ENCODE measurements at places on chromosomes 5 and 9.

DNA sequence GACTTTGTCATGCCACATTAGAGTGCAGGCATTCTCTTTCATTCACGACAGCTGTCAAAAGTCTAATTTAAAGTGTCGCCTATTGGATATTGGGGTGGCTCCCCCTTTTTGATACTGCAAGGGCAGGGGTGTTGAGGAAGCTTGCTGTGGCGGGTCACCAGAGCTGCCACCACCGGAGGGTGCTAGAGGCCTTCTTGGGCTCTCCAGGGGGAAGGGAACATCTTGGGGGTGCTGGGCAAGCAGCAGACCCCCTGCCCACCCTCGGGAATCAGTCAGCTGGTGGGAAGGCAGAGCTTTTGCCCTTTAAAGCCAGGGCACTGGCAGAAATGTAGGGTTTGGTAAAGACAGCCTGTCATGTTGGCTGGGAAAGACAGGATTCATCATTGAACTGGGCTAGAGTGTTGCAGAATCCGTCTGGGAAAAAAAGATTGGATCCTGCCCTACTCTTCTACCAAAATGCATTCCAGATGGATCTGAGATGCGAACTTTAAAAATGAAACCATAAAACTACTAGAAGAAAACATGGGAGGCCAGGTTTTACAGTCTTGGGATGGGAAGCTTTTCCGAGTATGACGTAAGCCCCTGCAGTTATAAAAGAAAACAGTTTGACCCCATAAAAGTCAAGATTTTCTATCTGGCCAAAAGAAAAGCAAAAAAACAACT lies 22.3 kb downstream of the COL5A1 start:
- no peak for DNase-seq

- no peak for DNase-seq
Observed at GRCh38 chr9:132242621-132243155, 80.8 kb downstream of the NTNG2 start.

DNA sequence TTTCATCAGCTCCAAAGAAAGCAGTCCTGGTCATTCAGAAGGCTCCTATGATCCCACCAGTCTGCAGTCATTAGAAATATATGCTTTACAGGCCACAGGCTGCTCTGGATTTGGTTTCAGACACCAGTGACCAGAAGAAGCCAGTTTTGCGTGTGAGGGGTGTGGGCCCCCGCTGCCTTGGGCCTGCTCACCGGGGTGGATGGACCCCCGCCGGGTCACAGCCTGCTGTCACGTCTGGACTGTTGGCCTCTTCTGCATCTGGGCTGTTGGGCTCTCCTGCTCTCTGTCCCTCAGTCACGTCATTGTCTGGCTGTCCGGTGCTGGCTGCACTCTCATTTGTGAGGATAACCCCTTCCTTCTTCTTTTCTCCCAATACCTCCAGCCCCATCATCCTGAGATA lies 33.1 kb downstream of the NSUN2 start:
- DNase-seq: no peak

DNA sequence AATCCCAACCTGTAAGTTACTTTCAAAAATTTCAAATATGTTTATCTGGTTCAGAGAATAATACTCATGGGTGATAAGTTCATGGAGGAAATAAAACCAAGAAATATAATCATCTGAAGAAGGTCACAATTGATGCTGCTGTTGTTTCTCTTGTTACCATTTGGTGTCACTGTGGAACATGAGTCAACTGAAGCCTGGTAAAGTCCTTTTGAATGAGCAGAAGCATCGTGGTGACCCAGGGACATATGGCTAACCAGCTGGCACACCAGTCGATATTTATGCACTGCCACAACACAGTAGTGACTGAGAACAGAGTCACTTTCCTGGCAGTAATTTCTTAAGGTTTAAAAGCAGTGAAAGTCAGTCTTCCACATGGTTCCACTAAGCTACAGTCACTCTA lies 612.9 kb upstream of the TLE4 start:
- DNase-seq: peak; percentile 37

DNA sequence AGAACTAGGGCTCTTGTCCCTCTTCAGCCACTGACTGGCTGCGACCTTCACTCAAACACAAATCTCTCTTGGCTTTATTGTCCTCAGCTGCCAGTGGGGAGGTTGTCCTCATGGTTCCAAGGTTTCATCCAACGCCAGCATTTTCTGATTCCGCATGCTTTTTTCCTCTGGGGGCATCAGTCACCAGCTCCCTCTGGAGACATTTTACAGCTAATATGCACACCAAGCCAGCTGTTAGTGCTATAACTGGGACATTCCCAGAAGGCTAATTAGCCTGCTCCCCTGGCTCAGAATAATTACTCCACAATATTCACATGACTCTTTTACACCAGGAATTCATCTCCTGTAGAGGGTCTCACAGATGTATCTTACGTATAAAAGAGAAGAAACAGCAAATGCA lies 193.6 kb upstream of the ANKRD55 start:
- DNase-seq: no peak

GRCh38 chr9:114336157-114336556 lies 6.5 kb downstream of the ORM2 start:
- DNase-seq: no peak

DNA sequence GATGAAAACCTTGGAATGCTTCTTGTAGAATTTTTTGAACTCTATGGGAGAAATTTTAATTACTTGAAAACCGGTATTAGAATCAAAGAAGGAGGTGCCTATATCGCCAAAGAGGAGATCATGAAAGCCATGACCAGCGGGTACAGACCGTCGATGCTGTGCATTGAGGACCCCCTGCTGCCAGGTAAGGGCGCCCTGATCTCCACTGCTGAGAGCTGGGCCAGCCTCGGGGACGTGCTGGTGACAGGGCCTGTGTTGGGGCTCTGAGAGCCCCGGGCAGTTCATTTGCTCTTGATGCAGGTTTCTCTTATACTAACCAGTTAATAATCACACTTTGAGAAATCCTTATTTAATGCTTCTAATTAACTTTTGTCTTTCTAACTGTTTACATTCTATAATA lies 33.0 kb downstream of the TENT4A start:
- DNase-seq: no peak

DNA sequence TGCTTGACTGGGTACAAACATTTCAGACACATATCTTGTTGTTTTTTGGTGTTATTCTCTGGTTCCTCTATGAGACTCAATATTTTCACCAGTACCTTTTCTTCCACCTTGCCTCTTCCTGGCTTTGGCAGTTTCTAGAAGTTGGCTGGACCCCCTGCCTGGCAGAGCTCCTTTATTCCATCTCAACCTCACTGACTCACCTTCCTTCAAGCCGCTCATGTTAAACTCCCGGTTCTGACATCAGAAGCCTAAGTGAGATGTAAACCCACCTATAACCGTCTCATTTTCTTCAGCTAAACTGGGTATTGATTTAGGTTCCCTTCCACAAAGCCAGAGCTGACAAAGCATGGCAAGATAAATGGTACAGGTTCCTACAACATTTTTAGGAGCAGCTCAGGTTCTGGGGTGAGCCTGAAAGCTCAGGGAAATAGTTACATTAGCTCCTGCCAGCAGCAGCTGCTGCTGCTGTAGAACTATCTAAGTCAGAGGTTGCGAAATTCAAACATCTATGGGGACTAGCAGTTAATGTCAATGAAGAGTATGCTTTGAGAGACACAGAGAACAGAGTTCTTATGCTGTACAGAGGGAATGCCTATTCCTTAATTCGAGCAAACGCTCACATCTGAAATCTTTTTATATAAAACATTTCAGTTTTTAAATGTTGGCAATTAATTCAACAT lies 197.1 kb upstream of the NR3C1 start:
- peak; percentile 66 for DNase-seq

- DNase-seq: no peak
Observed at GRCh38 chr5:174307656-174308271, 262.3 kb downstream of the NSG2 start.

- DNase-seq: no peak
Observed at GRCh38 chr5:10667431-10668057, 93.5 kb downstream of the DAP start.

GRCh38 chr5:52838326-52839015 lies 50.8 kb downstream of the ITGA1 start:
- peak; percentile 86 for DNase-seq

GRCh38 chr5:133398646-133399101 lies 213.7 kb downstream of the FSTL4 start:
- no peak for DNase-seq

DNA sequence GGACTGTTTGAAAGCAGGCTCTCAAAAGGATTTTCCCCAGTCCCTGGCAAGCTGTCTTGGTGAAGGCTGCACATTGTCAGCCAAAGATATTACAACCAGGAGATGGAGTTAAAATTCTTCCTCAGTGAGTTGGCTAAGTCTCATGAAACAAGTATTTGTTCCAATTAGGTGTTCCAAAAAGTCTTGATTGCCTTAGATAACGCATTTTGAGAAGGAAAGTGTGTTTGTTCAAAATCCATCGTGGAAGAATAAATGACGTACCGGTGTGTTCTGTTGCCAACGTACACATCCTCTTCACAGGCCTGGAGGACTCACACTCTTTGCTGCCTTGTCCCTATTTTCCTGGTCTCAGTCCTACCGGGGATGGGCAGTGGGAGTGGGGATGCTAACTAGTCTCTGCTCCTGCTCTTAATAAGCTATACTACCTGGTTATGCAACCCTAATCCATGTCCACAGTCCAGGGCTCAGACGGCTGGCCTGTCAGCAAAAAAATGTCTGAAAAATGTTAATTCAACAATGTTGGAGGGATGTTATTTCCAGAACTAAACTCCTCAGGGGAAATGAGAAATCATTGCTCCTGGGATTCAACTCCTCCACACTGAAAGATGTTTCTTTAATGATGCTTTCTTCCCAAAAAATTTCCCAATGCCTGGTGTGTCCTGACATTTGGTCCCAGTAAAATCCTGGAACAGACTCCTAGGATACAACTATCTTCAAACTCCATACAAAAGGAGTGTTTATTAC lies 175.3 kb upstream of the KLF9 start:
- peak; percentile 75 for DNase-seq

DNA sequence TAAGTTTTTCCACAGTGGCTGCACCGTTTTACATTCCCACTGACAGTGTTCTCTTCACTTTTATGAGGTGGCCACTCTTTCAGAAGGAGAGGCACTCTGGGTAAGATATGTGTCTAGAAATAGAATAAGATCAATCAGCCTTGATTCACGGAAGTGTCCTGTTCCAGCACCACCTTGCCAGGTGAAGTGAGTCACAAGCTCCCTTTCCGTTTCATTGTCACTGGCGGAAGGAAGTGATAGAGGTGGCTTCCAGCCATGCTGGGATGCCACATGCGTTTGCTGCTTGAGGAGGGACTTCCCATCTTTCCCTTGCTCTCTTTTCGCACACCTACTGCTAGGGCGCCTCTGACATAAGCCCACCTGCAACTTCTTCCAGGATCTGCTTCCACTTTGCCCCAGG lies 217.1 kb downstream of the PIK3R1 start:
- DNase-seq: no peak

DNA sequence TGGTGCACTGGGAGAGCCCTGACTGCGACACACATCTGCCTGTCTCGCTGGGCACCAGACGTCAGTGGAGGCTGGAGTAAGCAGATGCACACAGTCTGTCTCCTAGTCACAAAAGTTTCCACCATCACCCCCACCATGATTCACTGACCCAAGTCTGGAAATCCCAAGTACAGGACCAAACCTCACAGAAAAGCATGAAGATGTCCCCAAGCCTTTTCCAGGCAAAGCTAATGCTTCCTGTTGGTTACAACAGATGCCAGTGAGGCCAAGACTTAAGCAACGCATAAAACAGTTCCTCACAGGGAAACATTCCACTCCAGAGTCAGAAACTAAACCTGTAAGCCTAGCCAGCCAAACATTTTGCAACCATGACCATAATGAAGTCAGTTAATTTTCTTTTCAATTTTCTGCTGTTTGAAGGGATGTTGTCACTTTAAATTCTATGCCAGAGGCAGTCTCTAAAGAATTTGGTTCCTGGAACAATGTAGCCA lies 259.3 kb upstream of the SLC30A5 start:
- DNase-seq: peak; percentile 75

GRCh38 chr9:129619787-129620668 lies 873 bp downstream of the C9orf50 start:
- no peak for DNase-seq

- no peak for DNase-seq
Observed at GRCh38 chr5:148471379-148471778, 87.6 kb downstream of the FBXO38 start.

- peak; percentile 70 for DNase-seq
Observed at GRCh38 chr5:159392871-159393270, 62.6 kb upstream of the IL12B start.

DNA sequence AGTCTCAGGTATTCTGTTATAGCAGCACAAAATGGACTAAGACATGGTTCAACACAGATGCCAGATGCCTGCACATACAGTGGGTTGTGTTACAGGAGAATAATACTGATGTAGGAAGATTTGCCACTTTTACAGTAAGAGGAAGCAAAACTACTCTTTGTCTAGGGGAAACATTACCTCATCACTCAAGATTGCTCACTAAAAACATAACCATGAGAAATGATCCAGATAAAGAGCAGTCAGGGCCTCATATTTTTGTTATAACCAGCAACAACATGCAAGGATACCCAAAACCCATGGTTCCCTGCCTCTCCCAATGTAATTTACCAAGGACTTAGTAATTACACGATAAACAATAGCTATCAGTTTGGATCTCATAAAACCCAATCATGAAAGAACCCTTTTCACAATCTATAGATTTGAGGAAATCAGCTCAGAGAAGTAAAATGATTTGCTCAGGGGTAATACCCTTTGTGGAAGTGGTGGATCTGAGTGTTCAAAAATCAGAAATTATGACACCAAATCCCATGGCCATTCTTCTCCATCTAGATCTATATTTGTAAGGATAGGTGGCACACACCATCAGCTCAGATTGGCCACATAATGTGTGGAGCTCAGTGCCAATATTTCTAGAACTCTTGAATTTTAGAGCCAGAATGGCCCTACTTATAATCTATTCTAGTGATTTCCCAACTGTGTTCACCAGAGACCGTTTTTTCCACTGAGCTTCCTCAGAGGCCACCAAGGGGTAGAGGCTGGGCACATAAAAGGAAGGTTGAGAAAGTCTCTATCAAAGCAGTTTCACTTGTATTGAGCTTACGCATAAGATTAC lies 27.8 kb downstream of the DPYSL3 start:
- DNase-seq: peak; percentile 6

DNA sequence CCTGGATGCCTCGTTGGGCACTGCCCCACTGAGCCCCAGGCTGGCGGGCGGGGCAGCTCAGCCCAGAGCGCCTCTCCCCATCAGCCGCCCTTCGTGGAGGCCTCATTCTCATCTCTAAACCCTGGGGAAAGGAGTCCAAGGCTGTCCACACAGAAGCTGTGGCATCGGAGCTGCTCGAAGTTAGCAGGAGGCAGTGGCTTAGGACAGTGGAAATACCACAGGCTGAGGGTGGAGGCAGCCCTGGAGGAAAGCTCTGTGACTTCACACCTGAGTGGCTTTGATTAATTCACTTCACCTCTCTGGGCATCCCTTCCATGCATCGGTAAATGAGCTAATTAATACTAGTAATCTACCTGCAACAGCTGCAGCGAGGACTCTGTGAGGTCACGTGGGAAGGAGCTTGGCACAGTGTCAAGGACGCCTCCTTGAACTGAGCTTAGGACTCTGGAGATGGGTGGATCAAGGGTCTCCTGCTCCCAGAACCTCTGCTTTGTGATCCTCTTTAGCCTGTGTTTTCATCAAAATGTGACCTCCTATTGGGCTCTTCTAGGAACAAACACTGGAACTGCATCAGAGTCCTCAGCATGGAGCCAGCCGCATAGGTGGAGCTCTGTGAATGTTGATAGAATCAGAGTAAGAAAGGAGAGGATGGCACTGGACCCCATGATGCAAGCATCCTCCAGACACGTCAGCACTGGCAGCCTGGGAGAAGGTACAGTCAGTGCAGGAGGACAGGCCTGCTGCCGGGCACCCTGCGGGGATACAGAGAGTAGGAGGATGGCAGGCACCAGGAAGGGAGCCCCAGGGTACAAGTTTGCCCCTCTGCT lies 842 bp upstream of the ANGPTL2 start:
- DNase-seq: no peak

GRCh38 chr5:473551-474192 lies 30.7 kb downstream of the EXOC3 start:
- peak; percentile 28 for DNase-seq

All from trophoblast cell (in vitro differentiated cells and primary cell).